Omental fat pad (tissue), 4 donors: ENCODE measurements at places on chromosomes 7 and 10. TPM values are rescaled to one million over a fixed set of nuclear protein-coding genes. Genes with fewer than 3 reads are reported as not detected.
A peak's percentile ranks its signal among the peaks of the same experiment; 100 is the strongest.

DNA sequence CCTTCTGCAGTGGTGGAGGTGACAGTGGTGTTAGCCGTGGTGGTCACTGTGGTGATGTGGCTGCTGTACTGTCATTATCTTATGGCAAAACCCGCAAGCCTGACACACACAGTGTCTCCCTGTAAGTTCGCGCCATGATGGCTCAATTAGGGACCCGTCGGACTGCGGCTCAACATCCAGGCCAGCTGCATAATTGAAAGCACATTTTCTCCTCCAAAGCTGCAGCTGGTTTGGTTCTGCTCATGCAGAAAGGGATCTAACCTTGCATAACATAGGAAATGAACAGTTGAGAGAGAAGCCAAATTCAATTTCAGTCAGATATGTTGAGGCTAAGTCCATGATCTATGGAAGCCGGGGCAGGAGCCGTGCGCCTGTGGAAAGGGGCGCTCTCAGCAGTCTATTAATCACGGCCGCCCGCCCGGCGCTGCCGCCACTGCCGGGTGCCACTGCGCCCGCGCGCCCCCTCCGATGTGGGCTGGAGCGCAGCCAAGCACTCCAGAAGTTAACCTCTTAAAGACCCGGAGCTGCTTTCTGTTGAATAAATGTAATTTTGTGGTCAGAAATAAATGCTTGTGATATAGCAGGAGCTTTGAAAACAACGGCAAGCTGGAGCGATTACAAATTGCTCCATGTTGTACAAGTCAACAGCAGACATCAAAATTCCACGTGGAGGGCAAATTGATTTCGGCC, 227.7 kb downstream of the CUX1 start:
- no peak for DNase-seq

- no peak for DNase-seq
Measured at GRCh38 chr10:128080641-128081040, 45.6 kb downstream of the MKI67 start.

- DNase-seq: no peak
Measured at GRCh38 chr7:35032166-35032565, 5.1 kb downstream of the DPY19L1 start.

Gene DLX5
- total RNA-seq: not detected

- no peak for DNase-seq
Measured at GRCh38 chr10:77537720-77538373, 99.8 kb downstream of the KCNMA1 start.

DNA sequence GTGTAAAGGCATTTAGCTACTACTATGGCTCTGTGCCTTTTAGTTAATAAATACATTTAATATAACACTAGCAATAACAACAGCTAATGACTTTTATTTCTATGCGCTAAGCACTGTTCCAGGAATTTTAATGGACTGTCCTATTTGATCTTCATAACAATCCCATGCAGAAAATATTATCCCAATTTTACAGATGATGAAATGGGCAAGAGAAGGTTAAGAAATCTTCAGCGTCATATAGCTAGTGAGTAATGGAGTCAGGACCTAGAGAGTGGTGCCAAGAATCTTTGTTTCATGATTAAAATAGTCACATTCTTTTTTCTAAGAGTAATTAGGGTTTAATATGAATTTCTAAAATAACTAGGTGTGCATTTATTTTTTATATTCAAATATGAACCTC, 32.4 kb downstream of the ACTA2 start:
- no peak for DNase-seq

GRCh38 chr7:7757576-7757975, 39.2 kb upstream of the RPA3 start:
- DNase-seq: no peak

Gene KIAA1549
- 1.2 TPM for total RNA-seq

GRCh38 chr7:17492437-17492836, 194.0 kb downstream of the AHR start:
- DNase-seq: no peak

Gene ADIRF
- 607 TPM for total RNA-seq

Gene C7orf33
- total RNA-seq: not detected

Gene EPO
- total RNA-seq: not detected

Gene MCU
- total RNA-seq: 19.2 TPM

DNA sequence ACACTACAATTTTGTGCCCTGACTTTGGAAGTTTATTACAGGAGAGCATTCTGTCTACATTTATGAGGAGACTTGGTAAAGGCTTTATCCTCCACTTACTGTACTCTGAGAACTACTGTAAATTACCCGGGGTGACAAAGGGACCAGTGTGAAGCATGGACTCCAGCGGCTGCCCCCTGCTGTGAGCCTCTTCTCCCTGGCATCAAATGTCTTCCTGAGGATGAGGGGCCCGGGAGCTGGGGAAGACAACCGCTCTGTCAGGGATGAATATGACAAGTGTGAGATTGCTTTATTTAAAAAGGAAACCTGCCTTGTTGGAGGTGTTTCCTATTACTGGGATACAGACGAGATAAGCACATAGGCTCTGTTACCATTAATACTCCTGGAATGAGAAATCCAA, 714.8 kb downstream of the CCSER2 start:
- DNase-seq: no peak

DNA sequence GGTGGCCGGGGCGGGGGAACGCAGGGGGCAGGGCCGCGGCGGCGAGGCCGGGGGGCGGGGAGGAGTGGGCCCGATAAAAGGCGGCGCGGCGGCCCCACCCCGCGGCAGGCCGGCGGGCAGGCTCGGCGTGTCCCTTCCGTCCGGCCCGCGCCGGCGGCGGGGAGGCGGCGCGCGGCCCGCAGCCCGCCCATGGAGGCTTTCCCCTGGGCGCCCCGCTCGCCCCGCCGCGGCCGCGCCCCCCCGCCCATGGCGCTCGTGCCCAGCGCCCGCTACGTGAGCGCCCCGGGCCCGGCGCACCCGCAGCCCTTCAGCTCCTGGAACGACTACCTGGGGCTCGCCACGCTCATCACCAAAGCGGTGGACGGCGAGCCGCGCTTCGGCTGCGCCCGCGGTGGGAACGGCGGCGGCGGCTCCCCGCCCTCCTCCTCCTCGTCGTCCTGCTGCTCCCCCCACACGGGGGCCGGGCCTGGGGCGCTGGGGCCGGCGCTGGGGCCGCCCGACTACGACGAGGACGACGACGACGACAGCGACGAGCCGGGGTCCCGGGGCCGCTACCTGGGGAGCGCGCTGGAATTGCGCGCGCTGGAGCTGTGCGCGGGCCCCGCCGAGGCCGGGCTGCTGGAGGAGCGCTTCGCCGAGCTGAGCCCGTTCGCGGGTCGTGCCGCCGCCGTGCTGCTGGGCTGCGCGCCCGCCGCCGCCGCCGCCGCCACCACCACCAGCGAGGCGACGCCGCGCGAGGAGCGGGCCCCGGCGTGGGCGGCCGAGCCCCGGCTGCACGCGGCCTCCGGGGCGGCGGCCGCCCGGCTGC, at the start of gene NANOS1:
TSS of gene NANOS1 (plus strand) at position 102 of the 808 bp plus-strand sequence. CDS start at position 190, 88 bp downstream.
- DNase-seq: no peak

Gene CDHR3
- total RNA-seq: 9.8 TPM

DNA sequence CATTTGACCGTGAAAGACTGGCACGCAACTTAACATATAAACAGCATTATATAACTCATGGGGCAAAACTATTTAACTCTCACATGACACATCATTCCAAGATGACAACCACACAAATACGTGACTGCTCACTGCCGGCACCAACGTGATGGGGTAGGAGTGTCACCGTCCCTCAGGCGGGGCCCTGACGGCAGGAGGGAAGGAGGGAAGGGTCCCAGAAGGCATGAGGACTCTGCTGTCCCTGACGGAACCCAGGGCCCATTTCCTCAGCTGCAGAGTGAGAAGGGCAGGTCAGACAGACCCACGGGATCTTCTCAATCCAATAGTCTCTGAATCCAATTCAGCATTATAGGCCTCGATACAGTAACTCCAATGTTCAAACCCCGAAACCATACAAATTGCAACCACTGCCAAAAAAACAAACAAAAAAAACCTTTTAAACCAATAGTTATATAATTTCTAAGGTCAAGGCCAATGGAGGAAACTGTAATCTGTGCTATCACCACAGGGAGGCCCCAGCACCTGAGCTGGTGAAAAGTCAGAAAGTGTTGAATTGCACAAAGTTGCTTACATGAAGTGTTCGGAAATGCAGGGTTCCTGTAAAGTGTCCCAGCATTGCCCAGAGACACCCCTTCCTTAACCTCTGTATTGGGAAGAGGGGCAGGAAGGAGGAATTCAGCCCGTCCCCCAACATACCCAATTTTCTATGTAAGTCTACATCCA, 137.4 kb downstream of the TNS3 start:
- no peak for DNase-seq

GRCh38 chr10:78255796-78256638, 222.4 kb downstream of the RPS24 start:
- peak; percentile 29 for DNase-seq

DNA sequence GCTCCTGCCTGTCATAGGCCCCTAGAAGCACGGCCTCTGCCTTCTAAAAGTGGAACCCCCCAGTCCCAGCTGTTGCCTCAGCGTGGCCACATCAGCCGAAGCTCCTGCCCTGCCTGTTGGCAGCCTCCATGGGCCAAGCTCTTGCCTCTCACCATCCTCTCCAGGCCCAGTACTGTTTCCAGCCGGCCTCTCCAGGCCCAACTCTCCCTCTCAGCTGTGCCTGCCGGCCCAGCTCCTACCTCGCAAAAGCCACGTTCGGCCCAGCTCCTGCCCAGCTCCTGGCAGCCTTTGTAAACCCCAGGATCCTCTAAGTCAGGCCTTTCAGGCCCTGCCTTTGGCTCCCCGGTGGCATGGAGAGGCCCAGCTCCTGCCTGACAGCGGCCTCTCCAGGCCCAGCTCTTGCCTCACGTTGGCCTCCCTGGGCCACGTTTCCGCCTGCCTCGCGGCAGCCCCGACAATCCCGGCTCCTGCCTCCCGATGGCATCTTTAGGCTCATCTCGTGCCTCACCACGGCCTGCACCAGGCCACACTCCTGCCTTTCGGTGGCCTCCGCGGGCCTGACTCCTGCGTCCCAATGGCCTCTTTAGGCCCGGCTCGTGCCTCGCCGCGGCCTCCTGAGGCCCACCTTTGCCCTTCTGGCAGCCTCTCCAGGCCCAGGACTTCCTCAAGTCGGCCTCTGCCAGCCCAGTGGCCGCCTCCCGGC, 17.5 kb upstream of the TMEM248 start:
- DNase-seq: no peak

GRCh38 chr7:4074994-4075393, 607.1 kb upstream of the FOXK1 start:
- no peak for DNase-seq

Gene C10orf53
- total RNA-seq: not detected

Gene PGAM2
- not detected for total RNA-seq

DNA sequence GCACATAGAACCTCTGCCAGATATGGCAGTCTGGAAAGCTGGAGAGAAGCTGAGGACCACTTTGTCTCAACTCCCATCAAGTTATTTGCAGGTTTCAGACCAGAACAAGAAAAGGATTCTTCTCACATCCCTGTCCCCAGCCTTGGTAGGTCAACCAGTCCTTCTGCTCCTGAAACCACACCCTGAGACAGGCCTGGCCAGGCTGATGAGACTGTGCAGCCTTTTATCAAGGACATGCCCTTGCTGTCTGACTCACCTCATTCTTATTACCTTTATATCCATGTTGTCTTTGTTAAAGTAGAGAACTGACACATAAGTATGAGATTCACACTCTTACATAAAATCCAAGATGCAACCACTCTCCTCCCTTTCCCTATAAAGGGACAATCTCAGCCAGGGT, 354.9 kb downstream of the PLXNA4 start:
- DNase-seq: no peak

- no peak for DNase-seq
Measured at GRCh38 chr10:2351566-2351965, 614.2 kb upstream of the ADARB2 start.

GRCh38 chr10:3714531-3714930, 70.5 kb downstream of the KLF6 start:
- DNase-seq: no peak

DNA sequence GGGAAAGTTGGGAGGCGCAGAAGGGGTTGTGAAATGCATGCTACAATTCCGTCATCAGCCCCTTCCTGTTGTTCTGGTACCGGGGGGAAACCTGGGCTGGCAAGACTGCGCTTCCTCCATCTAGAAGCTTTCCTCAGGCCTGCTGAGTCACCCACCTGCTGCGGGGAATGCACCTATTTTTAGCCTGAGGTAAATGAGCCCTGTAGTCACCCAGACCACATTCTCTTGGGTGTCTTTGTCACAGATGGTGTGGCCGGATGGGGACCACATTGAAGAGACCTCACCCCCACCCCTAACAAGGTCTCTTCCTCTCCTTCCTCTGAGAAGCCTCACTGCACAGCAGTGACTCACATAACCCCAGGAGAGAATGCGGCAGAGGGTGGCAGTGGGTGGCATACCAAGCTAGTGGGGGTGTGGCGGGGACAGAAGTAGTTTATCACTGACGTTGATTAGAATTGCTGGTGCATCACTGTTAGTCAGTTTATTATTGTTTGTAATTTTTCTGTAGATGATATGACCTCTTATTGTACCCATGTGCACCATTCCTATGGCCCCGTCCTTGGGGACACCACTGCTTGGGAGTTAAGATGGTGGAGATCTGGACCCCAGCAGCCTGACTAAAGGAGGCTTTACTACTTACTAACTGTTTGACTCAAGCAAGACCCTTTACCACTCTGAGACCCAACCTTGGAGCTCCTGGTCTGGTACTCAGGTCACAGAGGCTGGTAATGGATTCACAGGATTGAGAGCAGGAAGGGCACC, 83.0 kb upstream of the DUSP5 start:
- DNase-seq: no peak

Gene GNG11
- 54.1 TPM for total RNA-seq

DNA sequence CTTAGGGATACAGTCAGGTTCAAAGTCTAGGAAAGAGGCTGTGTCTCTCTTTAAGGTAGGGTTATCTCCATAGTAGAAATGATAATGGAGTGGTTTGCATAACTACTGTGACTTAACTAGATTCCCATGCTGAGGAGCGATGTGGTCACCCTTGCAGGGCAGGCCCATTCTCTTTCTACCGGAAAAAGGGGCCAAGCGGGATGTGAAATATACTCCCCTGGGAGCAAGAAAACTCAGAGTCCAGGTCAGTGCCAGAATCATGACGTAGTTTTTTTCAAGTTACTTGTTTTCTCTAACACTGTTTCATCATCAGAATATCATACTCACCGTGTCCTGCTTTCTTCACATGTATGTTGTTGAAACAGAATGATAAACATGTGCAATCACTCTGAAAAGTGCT, 649.0 kb upstream of the ANKRD30A start:
- no peak for DNase-seq

Gene MBL2
- not detected for total RNA-seq

Gene PAX4
- total RNA-seq: not detected

DNA sequence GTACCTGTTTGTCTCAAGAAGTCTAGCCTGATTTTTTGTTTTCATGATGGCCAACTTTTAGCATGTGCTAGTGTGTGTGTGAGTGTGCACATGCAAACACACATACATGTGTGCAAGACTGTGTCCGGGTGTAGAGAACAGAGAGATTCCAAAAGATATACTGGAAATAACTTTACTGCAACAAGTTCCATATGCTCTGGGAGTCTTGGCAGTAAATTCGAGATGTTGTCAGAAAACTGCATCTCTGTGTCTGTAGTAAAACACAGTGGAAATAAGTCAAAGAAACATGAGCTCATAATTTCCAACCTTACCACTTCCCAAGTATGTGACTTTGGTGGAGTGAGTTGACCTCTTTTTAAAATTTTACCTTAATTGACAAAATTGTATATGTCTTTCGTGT, 950.8 kb upstream of the C7orf33 start:
- DNase-seq: no peak

Gene KCNMA1
- 26.3 TPM for total RNA-seq
